ENCODE measurements at places on chromosomes 6 and 20. TPM values are rescaled to one million over a fixed set of nuclear protein-coding genes. Genes with fewer than 3 reads are reported as not detected.

Gene DCDC2
- polyA plus RNA-seq: not detected

Gene PRICKLE4
- not detected for polyA plus RNA-seq

Gene ADGRG6
- 0.24 TPM for polyA plus RNA-seq

Gene USP49
- polyA plus RNA-seq: 3.2 TPM

Gene ZNF391
- polyA plus RNA-seq: 1.1 TPM

Gene BHLHE23
- polyA plus RNA-seq: not detected

Gene CITED2
- polyA plus RNA-seq: 3.1 TPM

Gene GRM4
- polyA plus RNA-seq: not detected

Gene SHLD1
- 33.4 TPM for polyA plus RNA-seq

Gene NUP153
- polyA plus RNA-seq: 33.3 TPM

Gene GOPC
- 15.2 TPM for polyA plus RNA-seq

Gene MYCT1
- polyA plus RNA-seq: not detected

Gene PTCHD4
- polyA plus RNA-seq: not detected

Gene PSMF1
- polyA plus RNA-seq: 173 TPM

Gene POLR1C
- polyA plus RNA-seq: 69.3 TPM

Gene POM121L2
- polyA plus RNA-seq: not detected

Gene TAAR9
- polyA plus RNA-seq: not detected

Gene COL12A1
- 0.10 TPM for polyA plus RNA-seq

Gene HAO1
- not detected for polyA plus RNA-seq

Gene DEFB124
- not detected for polyA plus RNA-seq

Gene TUBB2B
- polyA plus RNA-seq: 11.6 TPM

Gene SLC35F1
- polyA plus RNA-seq: not detected

Gene CLVS2
- polyA plus RNA-seq: not detected

Gene ZNF311
- polyA plus RNA-seq: not detected

Gene GSTA3
- polyA plus RNA-seq: not detected

Gene SASH1
- polyA plus RNA-seq: not detected

Gene RIPPLY2
- polyA plus RNA-seq: not detected

All from GM12878 (cell line).